CD4-positive, alpha-beta T cell (primary cell): ENCODE measurements at places on chromosomes 2 and 18.
A peak's percentile ranks its signal among the peaks of the same experiment; 100 is the strongest.

DNA sequence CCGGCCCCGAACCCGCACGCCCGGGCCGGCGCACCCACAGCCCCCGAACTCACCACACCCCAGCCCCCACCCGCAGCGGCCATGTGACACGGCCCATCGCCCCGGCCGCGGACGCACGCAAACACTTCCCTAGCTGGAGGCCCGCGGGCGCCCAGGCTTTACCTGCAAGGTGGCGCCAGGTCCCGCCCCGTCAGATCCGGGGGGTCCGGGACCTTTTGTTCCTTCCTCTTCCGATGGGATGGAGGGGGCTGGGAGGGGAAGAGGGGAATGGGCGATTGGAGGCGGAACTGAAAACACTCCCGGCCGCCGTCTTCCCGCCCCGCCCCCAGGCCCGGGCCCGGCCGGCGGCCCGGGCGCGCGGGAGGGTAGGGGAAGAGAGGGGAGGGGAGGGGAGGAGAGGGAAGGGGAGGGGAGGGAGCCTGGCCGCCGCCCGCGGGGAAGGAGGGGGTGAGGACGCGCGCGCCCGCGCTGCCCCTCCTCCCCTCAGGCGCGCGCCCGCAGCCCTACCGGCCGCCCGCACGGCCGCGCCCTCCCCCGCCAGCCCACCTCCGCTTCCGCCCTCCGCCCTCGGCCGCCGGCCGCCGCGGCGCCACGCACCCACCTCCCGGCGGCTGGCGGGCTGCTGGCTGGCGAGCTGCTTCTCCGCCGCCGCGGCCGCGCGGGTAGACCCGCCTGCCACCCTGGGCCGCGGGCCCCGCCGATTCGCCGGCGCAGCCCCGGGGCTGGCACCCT lies at the start of gene SMAD2:
SMAD2 (minus strand) TSS at position 461 of the 732 bp plus-strand sequence. CDS start 33,903 bp downstream, outside the sequence.
- peak; percentile 74 for DNase-seq

DNA sequence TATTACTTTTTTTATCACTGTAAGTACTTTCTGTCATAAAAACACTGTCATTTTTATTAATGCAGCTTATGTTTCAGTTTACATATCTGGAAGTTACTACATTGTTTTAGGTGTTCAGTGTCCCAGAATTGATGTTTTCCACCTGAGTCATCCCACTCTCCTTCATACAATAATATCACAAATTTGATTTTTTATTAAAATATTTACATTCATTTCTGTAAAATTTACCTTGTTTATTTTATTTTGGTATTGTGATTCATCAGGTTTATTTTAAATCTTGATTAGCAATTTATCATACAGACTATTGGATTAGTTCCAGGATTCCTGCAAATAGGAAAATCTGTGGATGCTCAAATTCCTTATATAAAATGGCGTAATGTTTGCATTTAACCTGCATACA lies 1662.9 kb downstream of the SUCLG1 start:
- DNase-seq, result no peak

DNA sequence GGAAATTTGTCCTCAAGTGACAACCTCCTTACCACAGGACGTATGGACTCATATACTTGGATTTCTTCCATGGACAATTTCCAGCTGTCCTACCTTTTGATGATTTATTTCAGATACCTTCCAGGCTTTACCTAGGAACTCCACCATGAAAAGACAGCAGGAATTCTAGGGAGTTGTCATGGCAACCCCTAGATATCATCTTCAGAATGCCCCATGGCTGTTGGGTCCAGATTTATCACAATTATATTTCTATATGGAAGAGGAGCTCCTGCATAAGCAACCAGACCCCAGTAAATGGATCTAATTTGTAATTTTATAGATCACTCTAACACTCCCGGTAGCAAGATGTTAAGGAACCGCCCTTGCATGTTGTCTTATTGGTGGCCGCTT lies 102.3 kb upstream of the ZNF521 start:
- DNase-seq, result no peak

DNA sequence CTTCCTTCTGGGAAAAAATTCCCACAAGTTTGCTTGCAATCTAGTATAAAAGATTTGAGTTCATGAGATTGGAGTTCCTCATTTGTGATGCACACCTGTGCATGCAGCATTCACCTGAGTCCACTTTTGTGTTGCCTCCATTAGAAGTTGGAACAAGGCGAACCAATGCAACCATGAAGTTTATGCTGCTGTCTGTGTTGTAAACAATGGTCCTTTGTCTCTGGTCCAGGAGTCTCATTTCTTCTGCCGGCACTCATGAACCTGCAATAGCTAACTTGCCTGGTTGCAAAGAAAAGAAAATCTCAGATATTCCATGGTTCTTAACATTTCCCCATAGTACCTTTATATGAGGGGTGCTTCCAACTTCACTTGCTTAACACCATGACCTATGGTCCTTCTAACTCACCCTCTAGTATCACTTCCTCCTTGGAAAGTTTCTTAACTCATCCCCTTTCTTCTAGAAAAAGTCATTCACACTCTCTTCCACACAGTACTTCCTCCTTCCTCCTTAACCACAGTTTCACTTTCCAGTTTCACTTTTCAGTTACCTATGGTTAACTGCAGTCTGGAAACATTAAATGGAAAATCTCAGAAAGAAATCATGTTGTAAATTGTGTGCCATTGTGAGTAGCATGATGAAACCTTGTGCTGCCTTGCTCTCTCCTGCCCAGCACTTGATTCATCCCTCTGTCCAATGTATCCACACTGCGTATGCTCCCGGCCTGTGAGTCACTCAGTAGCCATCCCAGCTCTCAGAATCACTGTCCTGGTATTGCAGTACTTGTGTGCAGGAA lies 128.8 kb upstream of the TRIB2 start:
- DNase-seq, result no peak

DNA sequence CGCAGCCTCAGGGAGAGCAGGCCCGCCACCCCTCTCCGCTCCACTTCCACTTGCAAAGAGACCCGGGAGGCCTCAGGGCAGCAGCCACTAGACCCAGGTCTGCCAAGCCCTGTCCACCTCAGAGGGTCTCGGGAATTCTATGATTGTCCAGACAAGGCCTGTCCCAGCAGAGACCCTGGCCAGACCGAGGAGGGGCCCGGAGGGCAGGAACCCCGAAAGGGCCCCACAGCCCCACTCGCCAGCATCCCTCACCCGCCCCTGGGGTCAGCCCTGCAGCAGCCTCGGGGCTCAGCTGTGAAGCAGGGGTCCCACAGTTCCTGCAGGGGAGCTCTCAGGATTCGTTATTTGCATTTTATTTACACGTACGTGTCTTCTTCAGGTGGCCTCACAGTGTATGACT lies 269.5 kb downstream of the EIPR1 start:
- DNase-seq, result no peak

DNA sequence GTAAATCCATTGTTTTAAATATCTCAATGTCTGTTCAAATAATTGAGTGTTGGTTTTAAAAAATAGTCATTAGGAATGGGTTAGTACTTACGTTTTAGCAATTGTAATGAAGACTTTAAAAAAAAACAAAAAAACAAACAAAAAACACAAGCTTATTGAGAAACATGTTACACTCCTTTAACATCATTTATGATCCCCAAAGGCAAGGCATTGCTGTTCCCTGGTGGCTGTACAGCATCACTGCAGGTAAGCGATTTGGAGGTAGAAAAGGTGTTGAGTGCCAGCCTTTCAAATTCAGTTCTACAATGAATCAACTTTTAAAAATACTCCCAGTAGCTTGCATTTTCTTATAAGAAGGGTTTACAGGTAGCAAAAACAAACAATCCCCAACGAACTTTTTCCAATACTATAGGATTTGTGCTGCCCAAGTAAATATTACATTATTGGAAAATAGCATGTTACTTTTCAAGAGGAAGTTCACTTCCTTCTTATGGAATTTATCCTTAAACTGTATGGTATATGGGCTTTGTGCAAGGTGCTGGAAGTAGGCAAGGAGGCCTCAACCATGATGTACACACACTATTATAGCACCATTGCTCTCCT lies 27.5 kb downstream of the CNRIP1 start:
- DNase-seq, result no peak

- no peak for DNase-seq
Measured at GRCh38 chr2:65437392-65438135, 5.2 kb upstream of the SPRED2 start.

DNA sequence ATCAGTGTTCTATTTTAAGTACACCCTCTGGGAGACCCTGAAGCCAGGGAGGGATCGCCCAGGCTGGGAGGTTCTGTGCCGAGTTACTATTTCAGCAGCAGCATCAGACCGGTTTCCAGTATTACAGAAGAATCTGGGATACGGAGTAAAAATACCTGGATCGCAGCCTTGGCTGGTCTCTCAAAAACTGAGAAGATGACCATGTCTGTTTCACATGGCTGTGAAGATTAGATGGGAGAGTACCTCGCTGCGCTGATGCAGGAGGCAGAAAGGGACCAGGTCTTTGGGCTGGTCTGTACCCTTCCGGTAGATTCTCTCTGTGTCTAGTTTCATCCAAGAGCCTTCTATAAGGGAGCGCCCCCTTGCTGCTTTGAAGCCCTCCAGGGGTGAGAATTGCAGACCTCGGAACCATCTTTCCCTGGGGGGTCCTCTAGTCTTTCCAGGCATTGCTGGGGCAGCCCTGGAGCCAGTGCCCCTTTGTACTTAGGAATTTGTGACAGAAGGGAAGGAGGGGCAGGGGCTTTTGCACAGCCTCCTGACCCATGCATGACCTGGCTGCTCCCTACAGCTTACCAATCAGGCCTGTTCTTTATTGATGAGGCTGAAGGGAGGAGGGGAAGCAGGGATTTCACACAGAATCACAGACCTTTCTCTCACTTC lies 56.3 kb upstream of the MAPRE3 start:
- DNase-seq, result no peak

DNA sequence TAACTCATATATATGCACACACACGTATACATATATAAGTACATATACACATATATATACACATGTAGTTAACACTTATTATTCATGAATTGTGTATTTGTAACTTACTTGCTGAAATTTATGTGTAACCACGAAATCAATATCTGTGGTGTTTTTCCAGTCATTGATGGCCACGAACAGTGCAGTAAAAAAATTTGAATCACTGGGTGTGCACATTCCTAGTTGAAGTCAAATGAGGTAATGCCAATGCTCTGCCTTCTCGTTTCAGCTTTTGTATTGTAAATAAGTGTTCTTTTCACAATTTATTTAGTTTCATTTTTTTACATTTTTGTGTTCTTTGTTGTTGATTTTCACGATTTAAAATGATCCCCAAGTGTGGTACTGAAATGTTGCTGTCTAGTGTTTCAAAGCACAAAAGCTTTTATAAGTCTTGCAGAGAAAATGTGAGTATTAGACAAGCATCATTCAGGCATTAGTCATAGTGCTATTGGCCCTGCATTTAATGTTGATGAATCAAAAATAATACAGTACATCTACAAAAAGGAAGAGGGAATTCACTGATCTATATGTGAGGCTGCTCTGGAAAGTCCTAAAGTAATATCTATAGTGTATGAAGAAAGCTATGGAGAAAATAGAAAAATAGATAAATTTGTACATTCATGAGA lies 419.0 kb downstream of the DSC3 start:
- DNase-seq, result no peak

- DNase-seq, result no peak
Measured at GRCh38 chr2:130814931-130815680, 21.6 kb upstream of the ARHGEF4 start.

DNA sequence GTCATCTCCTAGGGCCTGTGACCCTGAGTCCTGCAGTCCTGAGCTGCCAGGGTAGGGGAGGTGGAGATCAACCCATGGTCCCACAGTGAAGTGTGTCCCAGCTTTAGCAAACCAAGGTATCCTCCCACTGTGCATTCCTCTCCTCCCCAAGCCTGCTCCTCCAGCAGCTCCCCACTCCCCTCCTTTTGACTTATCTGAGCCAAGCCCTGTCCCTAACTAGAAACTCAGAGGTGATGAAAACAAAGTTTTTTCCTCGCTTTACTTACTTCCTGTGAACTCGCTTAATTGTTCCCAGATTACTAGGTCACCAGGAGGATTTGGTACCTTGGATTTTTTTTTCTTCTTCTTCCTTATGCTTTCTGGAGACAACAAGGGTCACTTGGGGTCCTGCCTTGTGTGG lies 80.8 kb downstream of the EHD3 start:
- DNase-seq, result no peak

- no peak for DNase-seq
Measured at GRCh38 chr2:12321886-12322285, 394.9 kb upstream of the TRIB2 start.

DNA sequence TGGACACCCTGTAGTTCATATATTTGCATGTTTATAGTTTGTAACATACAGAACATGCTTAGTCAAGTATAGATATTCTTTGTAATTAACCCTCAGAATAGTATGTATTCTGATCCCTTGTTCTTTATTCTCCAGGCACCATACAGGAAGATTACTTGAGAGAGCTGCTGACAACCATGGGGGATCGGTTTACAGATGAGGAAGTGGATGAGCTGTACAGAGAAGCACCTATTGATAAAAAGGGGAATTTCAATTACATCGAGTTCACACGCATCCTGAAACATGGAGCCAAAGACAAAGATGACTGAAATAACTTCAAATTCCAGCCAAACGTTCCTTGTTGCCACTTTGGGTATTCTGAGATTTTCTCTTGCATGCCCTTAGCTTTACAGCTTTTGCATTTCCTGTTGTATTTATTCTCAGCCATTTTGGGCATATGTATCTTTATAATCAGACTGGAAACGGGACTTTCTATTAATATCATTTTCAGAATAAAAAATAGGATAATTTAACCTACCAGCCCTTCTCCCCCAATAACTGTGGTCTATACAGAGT lies 6.2 kb upstream of the MYL12B start:
- no peak for DNase-seq

DNA sequence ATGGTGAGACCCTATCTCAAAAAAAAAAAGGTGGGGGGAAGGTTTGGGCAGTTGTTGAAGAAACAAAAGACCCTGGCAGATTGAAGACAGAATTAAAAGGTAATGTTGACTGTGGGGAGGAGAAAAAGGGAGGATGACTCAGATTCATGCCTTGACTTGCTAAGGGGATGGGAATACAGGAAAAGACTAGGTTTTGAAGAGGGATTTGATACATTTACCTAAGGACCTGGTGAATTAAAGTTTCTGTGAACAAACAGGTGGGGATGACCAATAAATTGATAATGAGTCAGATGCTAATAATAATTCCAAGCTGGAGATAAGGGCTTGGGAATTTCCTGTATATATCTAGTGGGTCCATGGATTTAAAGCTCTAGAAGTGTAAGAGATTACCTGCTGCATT lies 27.6 kb downstream of the TTR start:
- DNase-seq, result no peak

GRCh38 chr2:158135096-158135495 lies 33.4 kb downstream of the UPP2 start:
- DNase-seq, result no peak

GRCh38 chr18:73249030-73249429 lies 381.2 kb upstream of the NETO1 start:
- DNase-seq, result no peak

DNA sequence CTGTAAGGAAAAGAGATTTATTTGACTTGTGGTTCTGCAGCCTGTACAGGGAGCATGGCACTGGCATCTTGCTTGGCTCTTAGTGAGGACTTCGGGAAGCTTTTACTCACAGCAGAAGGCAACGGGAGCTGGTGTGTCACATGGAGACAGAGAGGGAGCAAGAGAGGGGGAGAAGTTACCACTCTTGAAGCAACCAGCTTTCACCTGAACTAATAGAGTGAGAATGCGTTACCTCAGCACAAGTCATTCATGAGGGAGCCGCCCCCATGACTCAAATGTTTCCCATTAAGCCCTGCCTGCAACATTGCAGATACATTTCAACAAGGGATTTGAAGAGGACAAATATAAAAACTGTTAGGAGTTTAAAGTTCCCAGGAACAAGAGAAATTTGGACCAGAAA lies 190.0 kb downstream of the CYRIA start:
- DNase-seq, result no peak

GRCh38 chr2:1874101-1874865 lies 130.0 kb upstream of the PXDN start:
- no peak for DNase-seq
